ENCODE measurements at places on chromosomes 12 and 14. TPM values are rescaled to one million over a fixed set of nuclear protein-coding genes. Genes with fewer than 3 reads are reported as not detected.

DNA sequence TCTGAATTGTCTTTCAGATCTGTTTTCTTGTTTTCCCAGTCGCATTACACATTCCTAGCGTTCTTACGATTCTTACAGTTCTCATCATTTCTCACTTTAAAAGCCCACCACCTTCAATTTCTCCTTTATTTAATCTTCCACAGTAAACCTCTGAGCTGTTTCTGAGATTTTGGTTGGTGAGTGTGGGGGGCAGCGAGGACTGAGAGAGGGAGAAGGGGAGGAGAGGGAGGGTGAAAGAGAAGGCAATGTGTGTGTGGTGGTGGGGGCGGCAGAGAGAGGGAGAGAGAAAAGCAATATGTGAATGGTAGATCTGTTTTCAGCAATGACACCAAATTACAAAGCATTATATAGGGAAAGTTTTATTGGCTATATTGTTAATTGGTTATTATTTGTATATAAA lies 282.6 kb downstream of the SOX5 start:
- no peak for DNase-seq

- no peak for DNase-seq
Observed at GRCh38 chr14:91158091-91158790, 44.4 kb downstream of the DGLUCY start.

DNA sequence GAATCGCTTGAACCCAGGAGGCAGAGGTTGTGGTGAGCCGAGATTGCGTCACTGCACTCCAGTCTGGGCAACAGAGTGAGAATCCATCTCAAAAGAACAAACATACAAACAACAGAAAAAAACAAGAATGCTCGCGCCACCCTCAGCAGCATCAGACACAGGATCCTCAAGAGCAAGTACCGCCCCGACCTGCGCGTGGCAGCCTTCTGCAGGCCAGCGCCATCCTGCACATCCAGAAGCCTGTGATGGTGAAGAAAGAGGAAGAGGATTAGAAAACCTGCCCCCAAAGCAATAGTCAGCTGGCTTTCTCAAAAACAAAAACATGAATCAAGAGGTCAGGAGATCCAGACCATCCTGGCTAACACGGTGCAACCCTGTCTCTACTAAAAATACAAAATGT lies 30.0 kb upstream of the EID3 start:
- DNase-seq: no peak

DNA sequence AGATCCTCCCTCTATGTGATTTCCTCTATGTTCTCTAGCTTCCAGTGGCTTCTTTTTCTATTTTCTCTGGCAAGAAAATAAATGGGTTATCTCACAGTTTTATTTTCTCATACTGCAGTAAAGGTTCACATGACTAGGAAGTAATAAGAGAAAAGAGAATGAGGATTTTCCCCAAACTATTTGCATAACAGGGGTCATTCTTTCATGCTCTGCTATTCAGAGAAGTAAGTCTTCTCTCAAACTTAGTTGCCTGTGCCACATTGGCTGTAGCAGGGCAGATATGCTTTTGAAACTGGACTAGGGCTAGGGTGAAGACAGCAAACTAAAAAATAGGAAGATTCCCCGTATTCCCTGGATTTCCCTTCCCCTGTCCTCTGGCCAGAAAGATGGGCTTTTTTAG lies 57.4 kb downstream of the ACSM4 start:
- DNase-seq: no peak

DNA sequence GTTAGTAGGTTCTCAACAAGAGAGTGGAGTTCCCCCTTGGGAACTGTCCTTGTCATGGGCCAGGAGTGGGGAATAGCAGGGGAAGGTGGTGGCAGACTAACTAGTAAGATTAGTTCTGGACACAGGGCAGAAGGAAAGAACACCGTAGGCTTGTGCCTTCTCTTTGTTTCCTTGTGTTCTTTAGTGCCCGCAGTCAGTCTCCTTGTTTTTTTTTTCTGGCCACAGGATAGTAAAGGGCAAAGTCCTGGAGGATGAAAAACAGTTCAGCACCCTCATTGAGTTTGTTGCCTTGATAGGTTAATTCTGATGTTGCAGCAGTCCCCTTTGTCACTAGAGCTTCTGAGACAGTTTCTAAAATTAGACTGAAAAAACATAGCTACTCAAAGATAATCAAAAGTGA lies 8.4 kb downstream of the PEX5 start:
- peak; percentile 17 for DNase-seq

DNA sequence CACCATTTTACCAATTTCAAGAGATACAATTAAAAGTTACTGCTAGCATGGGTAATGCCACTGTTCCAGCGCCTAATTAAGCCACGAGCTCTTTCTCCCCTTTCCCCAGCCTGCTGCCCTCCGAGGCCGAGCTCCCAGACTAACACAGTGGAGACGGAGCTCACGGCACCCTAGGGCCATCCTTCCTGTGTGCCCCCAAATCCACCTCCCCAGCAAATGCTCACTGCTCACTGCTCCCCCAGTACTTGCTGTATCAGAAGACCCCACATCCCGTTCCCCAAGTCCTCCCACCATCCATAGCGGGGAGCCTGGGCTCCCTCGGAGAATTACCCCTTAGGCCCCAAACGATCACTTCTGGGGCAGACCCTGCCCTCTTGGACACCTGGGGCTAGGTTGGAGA lies 42.7 kb downstream of the SLC6A12 start:
- no peak for DNase-seq

DNA sequence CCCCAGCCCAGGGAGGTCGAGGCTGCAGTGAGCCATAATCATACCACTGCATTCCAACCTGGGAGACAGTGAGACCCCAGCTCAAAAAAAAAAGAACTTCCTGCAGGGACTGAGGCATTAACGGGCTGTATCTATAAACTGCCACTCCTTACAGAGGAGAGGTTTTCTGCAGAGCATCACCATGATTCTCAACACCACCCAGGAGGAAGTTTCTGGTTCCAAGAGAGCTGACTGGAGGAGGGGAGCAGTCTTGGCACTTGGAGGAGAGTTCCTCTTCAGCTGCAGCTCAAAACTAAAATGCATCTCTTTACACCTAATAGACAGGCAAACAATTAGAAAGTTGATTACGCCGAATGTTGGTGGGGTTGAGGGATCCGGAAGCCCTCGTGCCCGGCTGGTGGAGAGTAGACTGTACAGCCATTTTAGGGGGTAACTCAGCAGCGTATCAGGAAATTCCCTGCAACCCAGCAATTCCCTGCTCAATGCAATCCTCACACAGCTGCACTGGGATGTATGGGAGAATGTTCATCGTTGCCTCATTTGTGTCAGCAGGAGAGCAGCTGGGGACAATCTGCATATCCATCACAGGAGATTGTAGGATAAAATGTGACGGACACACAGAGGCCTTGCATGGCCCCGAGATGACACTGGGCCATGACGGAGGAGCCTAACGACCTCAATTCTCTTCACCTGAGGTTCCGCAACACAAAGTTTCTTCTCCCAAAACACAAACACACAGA lies 36.6 kb downstream of the ACTN1 start:
- DNase-seq: no peak

DNA sequence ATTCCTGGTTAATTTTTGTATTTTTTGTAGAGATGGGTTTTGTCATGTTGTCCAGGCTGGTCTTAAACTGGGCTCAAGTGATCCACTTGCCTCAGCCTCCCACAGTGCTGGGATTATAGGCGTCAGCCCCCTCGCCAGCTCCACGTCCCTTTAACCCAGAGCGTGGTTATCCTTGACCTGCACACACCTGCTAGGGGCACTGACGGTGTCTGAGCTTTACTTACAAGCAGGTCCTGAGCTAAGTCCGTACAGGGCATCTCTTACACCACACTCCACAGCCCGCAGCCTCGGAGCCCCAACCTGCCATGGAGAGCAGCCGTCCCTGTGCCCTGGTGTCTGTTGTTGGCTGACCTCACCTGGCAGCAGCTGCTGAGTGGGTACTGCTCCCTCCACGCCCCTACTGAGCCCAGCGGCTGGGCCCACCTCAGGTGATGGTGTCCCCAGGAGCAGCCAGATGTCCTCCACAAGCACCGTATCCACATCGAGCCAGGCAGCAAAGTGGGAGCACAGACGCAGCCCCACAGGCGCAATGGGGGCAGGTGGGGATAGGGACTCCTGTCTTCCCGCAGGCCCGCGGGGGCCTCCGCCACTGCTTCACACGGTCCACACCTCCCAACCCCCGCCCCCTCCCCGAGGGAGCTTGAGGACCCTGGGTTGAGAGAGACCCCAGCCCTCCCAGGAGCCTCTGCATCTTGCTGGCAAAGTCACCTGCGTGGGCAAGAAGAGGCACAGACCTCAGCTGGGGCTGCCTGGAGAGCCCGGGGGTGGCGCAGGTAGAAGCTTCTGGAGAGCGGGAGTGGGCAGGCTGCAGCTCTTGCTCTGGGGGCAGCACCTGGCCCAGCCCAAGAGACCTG lies 325.4 kb upstream of the SFSWAP start:
- no peak for DNase-seq

DNA sequence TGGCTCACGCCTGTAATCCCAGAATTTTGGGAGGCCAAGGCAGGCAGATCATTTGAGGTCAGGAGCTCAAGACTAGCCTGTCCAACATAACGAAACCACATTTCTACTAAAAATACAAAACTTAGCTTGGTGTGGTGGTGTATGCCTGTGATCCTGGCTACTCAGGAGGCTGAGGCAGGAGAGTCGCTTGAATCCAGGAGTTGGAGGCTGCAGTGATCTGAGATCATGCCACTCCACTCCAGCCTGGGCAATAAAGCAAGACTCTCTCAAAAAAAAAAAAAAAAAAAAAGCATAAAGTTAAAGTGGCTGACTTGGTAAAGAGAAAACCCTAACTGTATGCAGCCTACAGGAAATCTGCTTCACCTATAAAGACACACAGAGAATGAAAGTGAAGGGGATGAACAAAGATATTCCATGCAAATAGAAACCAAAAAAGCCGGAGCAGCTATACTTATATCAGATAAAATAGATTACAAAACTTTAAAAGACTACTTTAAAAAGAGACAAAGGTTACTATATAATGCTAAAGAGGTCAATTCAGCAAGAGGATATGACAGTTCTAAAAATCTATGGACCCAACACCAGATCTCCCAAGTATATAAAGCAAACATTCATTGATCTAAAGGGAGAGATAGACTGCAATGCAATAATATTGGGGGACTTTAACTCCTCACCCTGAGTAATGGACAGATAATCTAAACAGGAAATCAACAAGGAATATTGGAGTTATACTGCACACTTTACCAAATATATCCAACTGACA lies 4.1 kb downstream of the CLEC2B start:
- DNase-seq: no peak

- DNase-seq: no peak
Observed at GRCh38 chr12:25286837-25287236, 36.1 kb upstream of the KRAS start.

GRCh38 chr12:88802096-88802706 lies 221.9 kb upstream of the KITLG start:
- DNase-seq: no peak

- no peak for DNase-seq
Observed at GRCh38 chr12:54356228-54356627, 8.1 kb downstream of the GPR84 start.

- no peak for DNase-seq
Observed at GRCh38 chr12:117674313-117674712, 294.5 kb downstream of the KSR2 start.

DNA sequence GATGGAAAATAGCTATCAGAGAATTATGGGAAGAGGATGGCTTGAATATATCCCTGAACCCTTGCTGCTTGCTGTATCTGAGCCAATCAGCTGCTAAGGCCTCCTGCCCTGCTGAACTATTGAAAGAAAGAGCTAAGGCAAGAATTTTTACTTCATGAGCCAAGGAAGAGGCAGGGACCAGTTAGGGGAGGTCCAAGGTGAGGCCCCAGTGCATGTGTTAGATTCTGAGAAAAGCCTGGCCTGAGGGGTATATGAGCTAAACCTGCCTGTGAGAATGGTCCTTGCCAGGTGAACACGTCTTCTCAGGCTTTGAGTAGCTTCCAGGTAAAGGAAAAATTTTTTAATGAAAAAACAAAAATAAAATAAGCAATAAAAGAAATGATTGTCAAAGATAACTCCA lies 218.0 kb downstream of the SYT1 start:
- DNase-seq: no peak

- no peak for DNase-seq
Observed at GRCh38 chr12:75389706-75390105, 1.2 kb upstream of the GLIPR1L2 start.

GRCh38 chr14:54226103-54226502 lies 170.7 kb upstream of the CDKN3 start:
- DNase-seq: no peak

DNA sequence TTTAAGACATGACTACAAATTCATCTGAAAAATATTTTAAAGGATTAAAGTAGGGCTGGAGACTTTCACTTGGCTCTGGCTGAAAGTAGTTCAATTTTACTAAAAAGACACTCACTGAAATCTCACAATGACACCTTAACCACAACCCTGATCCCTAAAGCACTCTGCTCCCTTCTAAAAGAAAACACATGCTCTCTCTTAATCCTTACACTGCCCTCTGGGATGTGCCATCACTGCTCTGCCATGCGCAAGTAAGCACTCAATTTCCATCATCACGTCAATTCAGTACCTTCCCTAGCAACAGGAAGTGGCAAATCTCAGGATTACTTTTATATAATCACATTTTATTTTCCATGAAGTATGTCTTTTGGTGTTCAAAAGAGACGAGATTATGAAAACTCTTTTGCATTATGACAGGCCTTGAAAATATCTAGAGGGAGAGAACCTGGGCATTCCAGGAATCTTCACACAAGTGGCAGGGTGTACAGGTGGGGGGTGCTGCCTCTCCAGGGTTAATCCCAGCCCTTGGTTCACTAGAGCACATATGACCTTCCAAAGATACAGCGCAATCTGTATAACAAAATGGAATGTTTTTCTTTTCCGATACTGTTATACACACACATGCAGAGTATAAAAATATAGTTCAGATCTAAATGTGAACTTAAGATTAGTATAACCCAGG lies 7.3 kb downstream of the ATG14 start:
- DNase-seq: no peak

GRCh38 chr12:124147027-124147426 lies 147.9 kb upstream of the RFLNA start:
- DNase-seq: no peak

- no peak for DNase-seq
Observed at GRCh38 chr12:27592548-27592947, 68.5 kb downstream of the PPFIBP1 start.

DNA sequence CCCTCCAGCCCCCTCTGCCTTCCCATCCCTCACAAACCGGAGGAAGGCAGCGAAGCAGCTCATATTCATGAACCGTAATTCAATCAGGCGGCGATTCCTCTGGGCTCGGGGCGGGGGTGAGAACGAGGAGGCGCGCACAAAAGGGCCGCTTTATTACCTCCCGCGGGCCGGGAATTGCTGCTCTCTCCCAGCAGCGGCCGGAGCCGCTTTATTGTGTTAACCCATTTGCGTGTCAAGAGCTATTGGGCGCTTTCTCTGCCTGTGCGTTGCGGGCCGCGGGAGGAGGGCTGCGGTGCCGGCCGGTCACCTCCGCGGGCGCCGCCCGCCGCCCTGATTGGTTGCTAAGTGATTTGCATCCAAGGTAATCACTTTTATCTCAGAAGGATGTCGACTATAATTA lies 4.8 kb downstream of the FAM222A start:
- no peak for DNase-seq

The C12orf54 gene
- not detected for total RNA-seq

The RNASE3 gene
- 0.52 TPM for total RNA-seq

The LRRC74A gene
- not detected for total RNA-seq

The OAS2 gene
- total RNA-seq: 5.8 TPM

The TNFAIP2 gene
- total RNA-seq: 133 TPM
